ENCODE measurements at places on chromosomes 6 and 20.

DNA sequence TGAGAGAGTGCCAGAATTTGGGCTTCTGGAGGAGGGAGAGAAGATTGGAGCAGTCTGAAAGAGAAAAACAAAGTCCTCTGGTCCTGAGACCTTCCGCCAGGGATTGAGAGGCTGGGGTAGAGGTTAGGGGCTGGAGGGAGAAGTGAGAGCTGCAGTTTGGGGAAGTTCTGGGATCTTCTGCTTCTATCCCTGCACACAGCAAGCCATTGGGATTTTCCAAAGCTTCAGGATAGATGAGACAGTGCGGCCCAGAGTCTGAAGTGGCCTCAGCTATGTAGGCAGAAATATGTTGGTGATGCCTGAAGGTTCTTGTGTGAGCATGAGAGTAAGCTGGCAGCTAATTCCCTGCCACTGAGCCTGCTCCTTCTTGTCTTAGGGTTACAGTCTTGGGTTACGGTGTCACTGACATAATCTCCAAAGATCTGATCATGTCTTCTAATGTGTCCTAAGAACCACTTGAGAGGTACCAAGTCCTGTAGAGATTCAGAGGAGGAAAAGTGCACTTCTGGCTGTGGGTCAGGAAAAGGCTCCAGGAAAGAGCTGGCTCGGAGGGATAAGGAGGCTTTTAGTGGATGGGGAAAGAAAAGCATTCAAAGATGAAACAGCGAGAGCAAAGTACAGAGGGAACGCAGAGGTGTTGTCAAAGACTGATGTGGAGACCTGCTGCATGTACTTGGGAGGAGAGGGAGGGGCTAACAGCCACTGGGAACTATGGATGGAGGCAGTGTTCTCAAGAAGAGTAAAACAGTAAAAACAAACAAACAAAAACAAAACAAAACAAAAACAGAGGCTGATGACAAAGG is 131.1 kb upstream of the MYLIP start:
- DNase-seq, result no peak

GRCh38 chr6:161235776-161236633 is 37.9 kb downstream of the AGPAT4 start:
- peak; percentile 20 for DNase-seq

GRCh38 chr20:21280522-21281016 is 22.6 kb upstream of the XRN2 start:
- no peak for DNase-seq

GRCh38 chr6:160198606-160199211 is 59.9 kb downstream of the SLC22A2 start:
- no peak for DNase-seq

GRCh38 chr20:45258664-45259063 is 4.3 kb upstream of the SLPI start:
- DNase-seq, result no peak

- no peak for DNase-seq
These were observed 871.6 kb upstream of the GJE1 start for GRCh38 chr6:141261016-141261671.

GRCh38 chr6:170152989-170153388 is 137.9 kb downstream of the DLL1 start:
- DNase-seq, result peak; percentile 89

GRCh38 chr6:157530724-157531168 is 149.8 kb downstream of the ZDHHC14 start:
- DNase-seq, result no peak

- no peak for DNase-seq
These were observed 199.8 kb downstream of the SLC24A3 start for GRCh38 chr20:19412254-19412653.

GRCh38 chr6:46190889-46191288 is 20.1 kb upstream of the ENPP5 start:
- DNase-seq, result no peak

- DNase-seq, result no peak
These were observed 21.7 kb upstream of the BNIP5 start for GRCh38 chr6:36358226-36358915.

- DNase-seq, result no peak
These were observed 1.1 kb upstream of the SLC22A23 start for GRCh38 chr6:3457710-3458602.

DNA sequence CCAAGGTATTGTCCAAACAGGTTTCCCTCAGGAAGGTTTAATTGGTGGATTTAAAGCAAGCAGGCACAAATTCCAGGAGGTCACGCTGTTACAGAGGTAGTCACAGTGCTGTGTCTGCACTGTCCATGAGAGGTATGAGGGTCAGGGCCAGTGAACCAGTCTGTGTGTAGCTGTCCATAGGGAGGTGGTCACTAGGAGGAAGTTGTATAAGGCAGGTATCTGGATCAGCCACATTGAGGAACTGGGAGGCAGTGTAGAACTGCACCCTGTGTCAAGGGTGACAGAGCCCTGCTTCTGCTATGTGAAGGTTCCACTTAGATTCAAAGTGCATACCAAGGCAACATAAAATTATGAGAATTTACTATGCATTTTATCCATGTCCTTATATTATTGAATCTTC is 73.3 kb downstream of the MAP3K4 start:
- no peak for DNase-seq

GRCh38 chr6:15993716-15994228 is 135.1 kb upstream of the MYLIP start:
- no peak for DNase-seq

GRCh38 chr20:45948261-45948733 is 13.8 kb downstream of the PCIF1 start:
- no peak for DNase-seq

DNA sequence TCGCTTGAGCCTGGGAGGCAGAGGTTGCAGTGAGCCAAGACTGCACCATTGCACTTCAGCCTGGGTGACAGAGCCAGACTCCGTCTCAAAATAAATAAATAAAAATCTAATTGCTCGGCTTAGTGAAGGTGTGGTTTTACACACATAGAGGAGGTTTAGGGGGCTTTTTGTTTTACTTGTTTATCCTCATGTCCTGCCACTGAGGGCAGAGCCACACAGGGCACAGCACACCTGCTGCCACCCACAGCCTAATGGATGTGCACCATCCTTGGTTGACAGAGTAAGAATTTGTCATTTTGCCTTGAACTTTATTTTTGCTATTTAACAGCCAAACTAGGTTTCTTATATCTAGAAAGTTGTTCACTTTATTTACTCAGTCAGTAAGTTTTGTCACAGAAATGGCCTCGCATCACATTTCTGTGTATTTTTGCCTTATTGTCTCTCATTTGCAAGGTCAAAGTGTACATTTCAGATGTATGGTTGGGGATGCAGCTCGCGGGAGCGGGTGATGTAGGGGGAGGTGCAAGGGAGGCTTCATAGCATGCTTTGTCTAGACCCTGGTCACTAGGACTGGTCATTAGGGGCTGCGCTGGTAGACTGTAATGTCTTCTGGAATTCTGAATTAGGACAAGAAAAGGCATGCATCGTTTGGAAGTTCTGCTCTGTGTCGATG is 67.8 kb upstream of the NAA20 start:
- DNase-seq, result no peak

GRCh38 chr20:16145919-16146318 is 427.3 kb downstream of the KIF16B start:
- peak; percentile 18 for DNase-seq

GRCh38 chr20:34621383-34622367 is 55.2 kb downstream of the PIGU start:
- no peak for DNase-seq

DNA sequence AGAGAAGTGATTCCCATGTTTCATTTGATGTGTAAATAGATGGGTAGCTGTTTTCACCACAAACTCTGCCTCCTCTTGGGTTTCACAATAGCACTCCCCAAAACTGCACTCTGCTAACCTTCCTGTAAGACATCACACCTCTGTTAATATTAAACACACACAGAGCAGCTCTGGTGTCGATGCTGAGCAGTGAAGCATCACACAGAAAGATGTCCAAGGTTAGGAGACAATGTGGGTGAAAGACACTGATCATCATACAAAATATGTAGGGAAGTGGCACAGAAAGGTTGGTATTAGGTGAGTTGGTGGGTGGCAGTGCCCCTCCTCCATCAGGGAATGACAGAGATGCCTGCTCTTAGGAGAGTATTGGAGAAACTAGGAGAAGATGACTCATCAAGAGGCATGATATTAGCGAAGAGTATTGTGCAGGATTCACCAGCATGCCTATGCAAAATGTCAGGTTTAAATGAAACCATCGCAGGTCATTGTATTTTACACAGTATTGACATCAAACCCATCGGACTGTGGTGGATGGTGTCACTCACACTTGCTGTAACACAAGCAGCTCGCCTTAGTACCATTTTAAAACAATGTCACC is 199.7 kb downstream of the TBXT start:
- no peak for DNase-seq

- DNase-seq, result no peak
These were observed 102.7 kb downstream of the TSHZ2 start for GRCh38 chr20:53074811-53075314.

DNA sequence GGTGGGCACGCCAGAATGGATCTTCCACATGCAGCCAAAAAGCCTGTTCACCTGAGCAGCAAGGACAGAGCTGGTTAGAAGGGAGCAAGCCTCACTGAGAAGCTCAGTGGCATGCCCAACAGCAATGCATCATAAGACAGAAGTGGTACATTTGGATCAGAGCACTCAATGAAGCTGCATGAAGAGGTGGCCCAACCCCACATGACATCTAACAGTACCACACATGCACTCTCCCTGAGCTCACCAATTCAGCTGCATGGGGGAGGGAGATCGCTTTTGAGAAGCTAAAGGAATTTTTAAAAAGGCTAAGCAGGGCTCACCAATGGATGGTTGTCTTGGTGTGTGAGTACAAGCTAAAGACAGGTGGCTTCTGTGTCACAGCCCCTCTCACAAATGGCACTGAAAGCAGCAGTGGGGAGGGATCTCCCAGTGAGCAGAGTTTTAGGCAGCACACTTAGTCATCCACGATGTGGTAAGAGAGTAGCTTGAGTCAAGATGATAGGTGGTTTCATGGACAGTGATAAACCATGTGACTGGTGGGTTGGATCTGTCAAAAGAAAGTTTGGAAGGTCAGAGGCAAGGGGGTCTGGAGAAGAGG is 166.6 kb upstream of the TAB2 start:
- DNase-seq, result no peak

GRCh38 chr6:7905416-7905815 is 5.2 kb downstream of the TXNDC5 start:
- no peak for DNase-seq

DNA sequence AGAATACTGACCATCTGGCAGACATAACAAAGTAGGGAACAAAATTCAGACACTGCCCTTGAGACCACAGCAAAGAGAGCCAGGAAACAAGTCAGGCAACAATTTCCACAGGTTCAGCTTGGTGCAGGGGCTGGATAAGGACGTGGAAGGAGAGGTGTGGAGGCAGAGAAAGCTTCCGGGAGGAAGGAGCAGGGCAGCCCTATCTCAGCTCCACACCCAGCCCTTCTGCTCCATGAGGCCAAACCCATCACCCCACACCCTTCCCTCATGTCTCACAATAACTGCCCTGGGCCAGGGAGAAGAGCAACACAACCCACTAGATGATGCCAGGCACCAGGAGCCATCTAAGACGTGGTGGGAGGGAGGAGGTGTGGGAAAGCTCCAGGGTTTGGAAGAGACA is 5.8 kb downstream of the SNHG17 start:
- no peak for DNase-seq

GRCh38 chr20:47063407-47063806 is 168.8 kb downstream of the EYA2 start:
- DNase-seq, result peak; percentile 82

- DNase-seq, result no peak
These were observed 1.2 kb downstream of the ESF1 start for GRCh38 chr20:13783528-13783927.

DNA sequence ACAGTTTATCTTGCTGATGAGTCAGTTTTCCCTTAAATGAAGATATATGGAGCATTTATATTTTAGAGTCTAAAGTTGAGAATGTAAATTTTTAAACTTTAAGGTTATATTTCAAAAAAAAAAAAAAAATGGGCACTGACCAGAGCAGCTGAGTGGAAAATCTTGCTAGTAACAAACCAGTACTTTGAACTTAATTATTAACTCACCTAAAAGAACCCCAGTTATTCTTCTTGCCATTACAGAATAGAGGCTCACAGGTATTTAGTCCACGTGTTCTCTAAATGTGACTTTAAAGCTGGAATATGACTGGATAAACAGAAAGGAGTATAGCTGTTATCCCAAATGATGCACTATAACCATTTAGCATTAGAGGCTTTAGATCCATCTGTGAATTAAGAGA is 178.4 kb downstream of the COL9A1 start:
- no peak for DNase-seq

GRCh38 chr6:50047026-50047425 is 2.7 kb downstream of the DEFB112 start:
- DNase-seq, result no peak

GRCh38 chr20:54255157-54255556 is 47.3 kb downstream of the PFDN4 start:
- no peak for DNase-seq
